ENCODE measurements at places on chromosomes 4 and X. TPM values are rescaled to one million over a fixed set of nuclear protein-coding genes. Genes with fewer than 3 reads are reported as not detected.

DNA sequence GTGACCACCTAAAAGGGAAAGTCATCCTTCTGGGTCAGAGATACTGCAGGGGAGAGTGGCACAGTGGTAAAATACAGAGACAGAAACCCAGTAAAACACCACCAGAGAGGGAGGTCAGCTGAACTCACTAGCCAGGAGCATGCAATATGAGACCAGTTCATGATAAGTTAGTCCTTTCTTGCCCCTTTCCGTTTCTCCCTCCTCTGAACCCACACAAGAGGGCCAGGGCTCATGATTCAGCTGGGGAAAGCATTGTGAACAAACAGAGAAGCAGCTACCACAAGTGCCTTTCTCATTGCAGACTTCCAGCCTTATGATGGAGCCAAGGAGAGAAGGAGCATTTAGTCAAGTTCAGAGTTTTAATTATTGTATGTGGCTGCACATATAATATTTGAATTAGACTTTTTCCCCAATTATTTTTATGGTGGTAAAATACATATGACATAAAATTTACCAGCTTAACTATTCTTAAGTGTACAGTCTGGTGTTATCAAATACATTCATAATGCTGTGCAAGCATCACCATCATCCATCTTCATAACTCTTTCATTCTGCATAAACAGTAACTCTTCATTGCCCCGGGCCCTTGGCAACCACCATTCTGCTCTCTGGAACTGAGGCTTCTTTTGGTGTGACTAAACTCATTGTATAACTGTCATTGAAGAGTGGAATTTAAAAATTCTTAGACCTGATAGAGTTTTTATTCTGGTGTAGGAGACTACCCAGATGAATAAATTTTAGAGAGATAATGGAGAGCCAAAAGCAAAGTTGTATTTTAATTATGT, 114.6 kb downstream of the DDIT4L start:
- DNase-seq: no peak

DNA sequence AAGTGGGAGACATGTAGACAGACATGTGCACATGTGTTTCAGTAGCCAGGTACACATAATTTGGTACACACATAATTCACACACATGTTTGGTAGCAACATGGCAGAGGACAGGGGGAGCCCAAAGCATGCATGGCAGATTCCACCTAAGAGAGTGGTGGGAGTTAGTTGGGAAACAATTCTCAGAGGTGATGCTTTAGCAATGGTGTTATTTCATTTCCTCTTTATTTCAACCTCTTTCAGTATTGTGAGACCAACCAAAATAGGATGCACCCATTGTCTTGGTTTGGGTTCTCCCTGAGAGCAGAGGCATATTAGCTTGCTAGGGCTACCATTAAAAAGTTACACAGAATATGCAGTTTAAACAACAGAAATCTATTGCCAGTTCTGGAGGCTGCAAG, 92.2 kb upstream of the ANXA3 start:
- DNase-seq: no peak

DNA sequence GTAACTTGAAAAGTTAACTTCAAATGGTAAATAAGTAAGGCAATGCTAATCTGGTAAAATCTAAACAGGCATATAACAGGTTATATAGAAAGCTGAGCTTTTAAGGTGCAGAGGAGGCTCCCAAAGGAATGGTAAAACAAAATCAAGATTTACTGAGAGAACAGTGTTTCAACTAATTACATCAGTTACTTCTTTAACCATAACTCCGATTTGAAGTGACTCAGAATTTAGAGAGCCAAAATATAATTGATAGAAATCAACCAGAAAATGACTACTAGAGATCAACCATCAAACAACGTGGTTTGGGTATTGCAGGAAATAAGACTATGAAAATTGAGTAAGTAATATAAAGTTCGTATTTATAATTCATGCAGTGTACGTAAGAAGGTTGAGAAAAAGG, 6.9 kb downstream of the G3BP2 start:
- no peak for DNase-seq

SHROOM2 gene
- not detected for total RNA-seq

GRCh38 chrX:24377911-24378468, 17.6 kb downstream of the SUPT20HL1 start:
- no peak for DNase-seq

All from activated naive CD8-positive, alpha-beta T cell treated with anti-CD3 and anti-CD28 coated beads for 36 hours (primary cell).